ENCODE measurements at places on chromosomes 6 and 20.

- DNase-seq = no peak
Measured at GRCh38 chr20:4546786-4547185, 174.9 kb upstream of the PRND start.

GRCh38 chr6:119278625-119279024 is 70.9 kb downstream of the MAN1A1 start:
- no peak for DNase-seq

DNA sequence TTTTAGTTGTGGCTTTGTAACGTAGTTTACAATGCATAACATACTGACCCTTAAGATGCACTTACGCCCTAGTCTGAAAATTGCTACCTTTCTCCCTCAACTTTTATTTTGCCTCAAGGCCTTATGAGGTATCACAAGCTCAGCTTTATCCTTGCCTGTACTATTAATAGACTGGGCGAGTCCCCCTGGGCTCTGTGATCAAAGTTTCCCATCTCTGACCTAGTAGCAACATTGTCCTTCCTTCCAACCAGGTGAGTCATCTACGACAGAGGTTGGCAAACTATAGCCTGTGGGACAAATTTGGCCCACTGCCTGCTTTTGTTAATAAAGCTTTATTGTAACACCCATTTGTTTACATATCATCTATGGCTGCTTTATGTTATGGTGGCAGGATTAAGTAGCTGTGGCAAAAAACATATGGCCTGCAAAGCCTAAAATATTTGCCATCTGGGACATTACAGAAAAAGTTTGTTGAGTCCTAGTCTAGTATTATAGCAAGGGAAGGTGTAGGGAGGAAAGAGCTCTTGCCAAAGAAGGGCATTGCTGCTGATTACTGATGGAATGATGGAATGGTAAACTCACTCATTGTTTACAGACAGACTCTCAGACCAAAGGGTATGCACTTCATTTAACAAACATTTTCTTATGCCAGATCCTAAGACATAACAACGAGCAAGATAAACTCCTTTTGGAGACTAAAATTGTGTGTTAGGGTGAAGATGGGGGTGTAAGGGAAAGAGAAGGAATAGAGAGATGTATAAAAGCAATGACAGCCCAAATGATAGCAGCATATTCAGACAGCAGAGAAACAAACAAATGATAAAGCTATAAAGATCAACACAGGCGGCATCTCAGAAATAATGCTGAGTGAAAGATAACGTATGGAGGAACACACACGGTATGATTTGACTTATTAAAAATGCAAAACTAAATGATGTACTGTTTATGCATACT is 74.2 kb downstream of the SLC22A23 start:
- DNase-seq = no peak

GRCh38 chr6:36127462-36128016 is 2.8 kb upstream of the MAPK13 start:
- no peak for DNase-seq

- DNase-seq = no peak
Measured at GRCh38 chr6:111091987-111092386, 4.7 kb downstream of the SLC16A10 start.

DNA sequence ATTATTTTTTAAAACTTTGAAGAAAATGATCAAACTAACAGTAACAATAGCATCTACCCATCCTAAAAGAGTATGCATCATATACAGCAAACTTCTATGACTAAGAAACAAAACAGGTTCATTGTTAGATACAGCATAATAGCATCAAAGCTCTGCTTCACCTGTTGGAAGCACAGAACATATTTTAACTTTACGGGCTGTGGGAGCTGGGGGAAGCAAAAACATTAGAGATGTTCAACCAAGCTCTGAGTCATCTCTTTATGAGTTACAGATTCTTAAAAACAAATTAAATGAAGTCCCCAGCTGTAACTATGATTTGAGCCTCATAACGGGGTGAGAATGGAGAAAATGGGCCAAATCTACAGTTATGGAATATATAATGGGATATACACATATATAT is 63.4 kb downstream of the SYNE1 start:
- no peak for DNase-seq

GRCh38 chr6:31083742-31084354 is 28.5 kb downstream of the C6orf15 start:
- peak; percentile 31 for DNase-seq
